Mesothelial cell of epicardium (in vitro differentiated cells): ENCODE measurements at places on chromosomes 11 and 22.

DNA sequence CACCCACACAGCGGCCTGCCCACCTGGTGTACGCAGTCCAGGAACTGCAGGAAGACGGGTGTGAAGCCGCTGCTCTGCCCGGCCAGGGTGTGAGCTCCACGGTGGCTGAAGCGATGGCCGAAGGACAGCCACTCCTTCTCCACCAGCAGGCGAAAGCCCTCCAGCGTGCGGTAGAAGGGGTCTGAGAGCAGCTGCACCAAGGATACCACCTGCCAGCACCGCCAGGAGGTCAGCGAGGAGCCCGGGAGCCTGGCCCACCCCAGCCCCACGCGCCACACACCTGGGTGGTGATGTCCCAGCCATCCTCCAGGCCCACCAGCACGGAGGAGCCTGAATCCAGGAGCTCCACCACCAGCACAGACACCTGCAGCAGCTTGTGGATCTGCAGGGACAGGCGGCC is 19.6 kb downstream of the SBF1 start:
- DNase-seq, result no peak

- DNase-seq, result no peak
Measured at GRCh38 chr11:47593492-47593933, 698 bp downstream of the C1QTNF4 start.

DNA sequence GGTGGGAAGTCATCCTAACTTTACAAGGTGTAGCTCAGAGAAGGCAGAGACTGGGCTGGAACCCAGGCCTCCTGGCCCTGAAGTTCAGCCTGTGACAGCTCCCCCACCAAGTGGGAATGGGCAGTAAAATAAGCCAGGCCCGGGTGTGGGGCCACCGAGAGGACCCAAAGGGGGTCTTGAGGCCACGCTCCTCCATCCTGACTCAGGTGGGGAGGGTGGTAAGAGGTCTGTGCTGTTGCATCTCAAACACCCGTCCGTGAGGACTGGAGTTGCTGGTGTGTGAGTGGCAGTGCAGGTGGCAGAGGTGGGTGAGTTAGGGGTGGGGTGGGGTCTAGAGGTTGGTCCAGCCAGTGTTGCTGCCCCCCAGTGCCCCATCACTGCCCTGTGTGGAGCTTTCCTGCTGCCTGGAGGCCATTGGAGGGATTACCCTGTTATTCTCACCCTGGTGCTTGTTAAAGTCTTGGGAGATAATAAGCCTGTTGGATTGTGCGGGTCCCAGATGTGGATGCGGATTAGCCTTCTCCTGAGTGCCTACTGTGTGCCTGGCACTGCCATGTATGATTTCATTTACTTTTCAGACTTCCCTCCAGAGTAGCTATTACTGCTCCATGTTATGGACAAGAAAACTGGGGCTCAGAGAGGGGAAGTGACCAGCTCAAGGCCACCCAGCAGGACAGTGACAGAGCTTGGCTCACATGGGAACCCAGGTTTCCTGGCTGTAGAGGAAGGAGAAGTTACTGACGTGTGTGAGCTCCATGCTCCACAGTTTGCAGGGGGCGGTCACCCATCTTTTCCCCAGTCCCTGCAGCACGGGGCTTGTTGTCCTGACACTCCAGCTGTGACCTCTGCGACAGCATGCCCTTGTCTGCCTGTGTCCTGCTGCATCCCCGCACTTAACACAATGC is 12.9 kb downstream of the SERPINH1 start:
- DNase-seq, result no peak

- no peak for DNase-seq
Measured at GRCh38 chr11:72673284-72673942, 809 bp downstream of the PDE2A start.

- no peak for DNase-seq
Measured at GRCh38 chr11:13883042-13883441, 79.5 kb upstream of the SPON1 start.

- DNase-seq, result no peak
Measured at GRCh38 chr11:94702481-94702880, 65.7 kb upstream of the AMOTL1 start.

DNA sequence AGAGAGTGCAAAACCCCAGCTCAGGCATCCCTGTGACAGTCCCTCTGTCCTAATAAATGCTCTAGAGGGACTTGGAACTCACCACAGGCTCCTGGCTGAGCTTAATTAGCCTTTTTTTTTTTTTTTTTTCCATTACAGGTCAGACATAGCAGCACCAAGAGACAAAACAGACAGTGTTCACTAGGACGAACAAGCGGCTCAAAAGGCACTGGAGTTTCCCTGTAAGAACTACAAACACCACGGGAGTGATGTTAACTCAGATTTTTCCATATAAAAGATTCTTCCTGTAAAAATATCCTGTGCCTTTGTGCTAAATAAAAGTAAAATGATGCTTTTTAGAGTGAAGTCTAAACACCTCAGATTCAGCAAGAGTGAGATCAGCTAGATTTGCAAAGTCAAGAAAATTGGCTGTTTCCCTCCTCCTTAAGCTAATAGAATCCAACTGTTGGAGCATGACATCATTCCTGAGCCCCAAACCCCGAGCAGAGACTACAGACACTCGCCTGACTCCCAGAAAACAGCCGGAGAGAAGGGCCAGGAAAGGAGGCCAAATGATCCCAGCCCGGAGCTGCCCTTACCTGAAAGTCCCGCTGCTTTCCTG is 101.0 kb upstream of the AKIP1 start:
- DNase-seq, result no peak

DNA sequence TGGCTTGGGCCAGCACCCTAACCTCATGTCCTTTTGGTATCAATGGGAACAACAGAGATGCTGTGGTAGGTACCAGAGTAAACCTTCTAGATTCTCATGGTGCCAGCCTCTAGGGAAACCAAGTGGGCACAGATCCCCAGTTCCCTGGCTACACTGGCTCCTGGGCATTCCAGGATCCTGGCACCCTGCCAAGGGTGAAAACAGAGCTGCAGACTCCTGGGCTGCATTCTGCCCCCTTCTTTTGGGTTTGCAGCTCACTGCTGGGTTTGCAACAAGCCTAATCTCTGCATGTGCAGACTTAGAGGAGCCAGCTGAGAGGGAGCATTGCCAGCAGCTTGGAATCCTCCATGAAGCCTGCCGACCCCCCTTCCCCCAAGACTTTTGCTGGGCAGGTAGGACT is 30.6 kb downstream of the PRDM11 start:
- no peak for DNase-seq
